ENCODE measurements at places on chromosomes 4 and X. TPM values are rescaled to one million over a fixed set of nuclear protein-coding genes. Genes with fewer than 3 reads are reported as not detected.

The ANKRD17 gene
- polyA plus RNA-seq = 77.7 TPM

The ODAPH gene
- 0.08 TPM for polyA plus RNA-seq

The FGF2 gene
- 8.9 TPM for polyA plus RNA-seq

The PFKFB1 gene
- 0.36 TPM for polyA plus RNA-seq

The PAGE1 gene
- polyA plus RNA-seq = not detected

The WDR13 gene
- polyA plus RNA-seq = 117 TPM

The MID1IP1 gene
- polyA plus RNA-seq = 20.1 TPM

DNA sequence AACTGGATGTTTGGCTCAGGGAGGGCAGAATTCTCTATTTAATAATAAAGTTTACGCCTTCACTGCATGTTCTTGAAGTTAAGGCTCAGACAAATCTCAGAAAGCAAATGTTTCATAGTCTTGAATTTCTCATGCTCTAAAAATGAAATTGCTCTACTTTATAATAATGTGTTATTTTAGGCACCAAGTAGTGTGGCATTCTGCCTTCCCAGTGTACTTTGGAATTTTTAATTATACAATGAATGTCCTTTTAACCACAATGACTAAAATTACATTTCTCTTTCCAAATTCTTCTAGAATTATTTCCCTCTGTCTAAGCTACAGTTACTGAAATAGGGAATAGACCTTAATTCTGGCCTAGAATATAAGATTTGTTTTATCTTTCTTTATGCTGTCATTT lies 97.9 kb upstream of the PDE5A start:
- DNase-seq = no peak

DNA sequence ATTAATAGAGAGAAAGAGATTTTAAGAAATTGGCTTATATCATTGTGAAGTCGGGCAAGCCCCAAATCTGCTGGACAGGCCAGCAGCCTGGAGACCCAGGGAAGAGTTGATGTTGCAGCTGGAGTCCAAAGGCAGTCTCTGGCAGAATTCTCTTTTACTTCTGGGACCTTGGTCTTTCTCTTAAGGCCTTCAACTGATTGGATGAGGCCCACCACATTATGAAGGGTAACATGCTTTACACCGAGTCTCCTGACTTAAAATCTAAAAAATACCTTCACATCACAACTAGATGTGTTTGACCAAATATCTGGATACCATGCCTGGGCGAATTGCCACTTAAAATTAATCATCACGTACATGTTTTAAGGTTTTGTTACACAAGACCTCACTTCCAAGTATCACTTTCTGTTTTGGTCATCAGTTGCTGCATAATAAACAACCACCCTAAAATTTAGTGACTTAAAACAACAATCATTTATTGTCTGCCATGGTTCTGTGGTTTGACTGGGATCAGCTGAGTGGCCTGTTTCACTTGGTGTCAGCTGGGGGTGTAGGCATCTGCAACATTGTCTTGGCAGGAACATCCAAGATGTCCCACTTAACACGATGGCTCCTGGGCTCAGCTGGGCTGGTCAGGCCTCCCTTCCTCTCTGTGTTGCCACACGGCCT lies 3.4 kb downstream of the CD38 start:
- DNase-seq = no peak

DNA sequence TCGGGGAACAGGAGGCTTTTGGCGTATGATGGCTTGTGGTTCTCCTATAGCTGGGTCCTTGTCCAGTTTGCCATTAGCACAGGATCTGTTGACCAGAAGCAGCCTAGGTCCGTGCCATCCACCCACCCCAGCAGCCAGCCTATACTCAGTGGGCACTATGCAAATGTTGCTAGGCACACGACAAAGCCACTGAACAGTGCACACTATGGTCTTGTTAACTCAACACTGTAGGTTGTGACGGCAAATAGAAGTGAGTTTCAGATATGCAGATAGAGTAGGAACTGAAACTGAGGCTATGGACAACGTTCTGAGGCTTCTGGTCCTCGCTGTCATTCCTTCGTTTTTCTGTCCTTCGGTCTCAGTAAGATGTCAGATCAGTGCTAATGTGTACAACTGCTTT lies 541.3 kb upstream of the TENM3 start:
- DNase-seq = no peak

- no peak for DNase-seq
These were observed 220.2 kb upstream of the PRPS2 start for GRCh38 chrX:12570859-12571501.

DNA sequence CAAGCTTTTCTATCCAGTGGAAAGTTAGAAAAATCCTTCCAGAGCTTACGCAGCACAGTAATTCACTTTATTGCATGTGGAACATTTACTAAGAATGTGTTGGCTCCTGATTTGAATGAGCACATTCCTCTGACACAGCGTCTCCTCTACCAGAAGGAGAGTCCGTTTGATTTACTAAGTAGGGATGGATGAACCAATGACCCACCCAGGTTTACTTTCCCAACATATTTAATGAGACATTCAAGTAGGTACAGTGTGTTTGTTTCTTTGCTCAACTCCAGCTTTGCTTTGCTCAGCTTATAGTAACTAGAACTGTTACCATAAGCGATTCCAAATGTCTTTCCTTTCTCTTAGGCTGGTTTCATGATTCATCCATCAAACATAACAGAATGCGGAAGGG lies 161.7 kb downstream of the SMARCA1 start:
- DNase-seq = no peak

DNA sequence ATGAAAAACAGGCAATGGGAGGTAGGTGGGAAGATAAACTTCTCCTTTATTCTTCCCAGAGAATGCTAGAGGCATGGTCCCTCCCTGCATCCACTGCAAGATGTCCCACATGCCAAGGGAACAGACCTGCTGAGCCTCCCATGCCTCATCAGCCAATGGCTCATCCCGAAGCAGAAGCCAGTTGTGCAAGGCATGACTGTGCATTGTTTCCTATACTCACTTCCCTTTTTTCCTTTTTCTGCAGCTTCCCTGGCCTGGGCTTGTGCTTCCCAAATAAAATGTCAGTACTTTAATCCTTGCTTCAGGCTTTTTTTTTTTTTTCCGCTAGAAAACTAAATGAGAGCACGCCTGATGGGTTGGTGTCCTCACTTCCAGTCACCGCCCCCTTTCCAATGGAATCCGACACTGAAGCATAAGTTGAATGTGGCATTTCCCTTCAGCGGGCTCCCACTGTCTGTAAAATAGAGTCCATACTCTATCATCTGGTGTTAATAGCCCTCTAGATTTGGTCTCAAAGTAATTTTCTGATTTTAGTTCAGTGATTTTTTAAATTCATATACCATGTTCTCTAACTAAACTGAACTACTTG lies 239.0 kb upstream of the JADE1 start:
- no peak for DNase-seq

GRCh38 chr4:89312066-89312465 lies 4.5 kb upstream of the GPRIN3 start:
- DNase-seq = no peak

GRCh38 chr4:172813359-172813923 lies 355.2 kb upstream of the GALNT7 start:
- no peak for DNase-seq

GRCh38 chr4:31043382-31044062 lies 323.4 kb downstream of the PCDH7 start:
- no peak for DNase-seq

GRCh38 chr4:69727426-69727825 lies 33.0 kb downstream of the SULT1B1 start:
- no peak for DNase-seq

- DNase-seq = peak; percentile 65
These were observed 89.6 kb upstream of the MAD2L1 start for GRCh38 chr4:120156120-120156718.

- no peak for DNase-seq
These were observed 59.6 kb downstream of the NFKB1 start for GRCh38 chr4:102560571-102561341.

- DNase-seq = peak; percentile 74
These were observed at the start of gene ZNF630 for GRCh38 chrX:48071064-48071985. ZNF630 (minus strand) TSS chrX:48071640; CDS start chrX:48066886, 4,754 bp downstream.

DNA sequence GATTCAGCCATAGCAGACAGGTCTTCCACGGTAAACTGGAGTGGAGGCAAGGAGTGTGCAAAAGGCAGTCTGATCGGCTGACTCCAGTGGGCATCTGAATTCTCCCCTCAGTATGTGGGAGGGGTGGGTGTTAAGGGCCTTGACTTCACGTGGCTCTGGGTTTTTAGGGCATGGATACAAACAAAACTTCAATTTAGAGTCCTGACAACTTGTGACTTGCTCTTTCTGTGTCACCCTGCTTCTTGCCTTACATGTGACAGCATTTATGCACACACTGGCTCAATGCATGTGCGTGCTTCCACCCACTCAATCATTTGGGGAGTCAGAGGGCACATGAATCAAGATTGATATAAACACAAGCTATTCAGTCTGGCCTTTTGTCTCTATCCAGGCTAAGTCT lies 17.5 kb downstream of the PLP1 start:
- DNase-seq = no peak

DNA sequence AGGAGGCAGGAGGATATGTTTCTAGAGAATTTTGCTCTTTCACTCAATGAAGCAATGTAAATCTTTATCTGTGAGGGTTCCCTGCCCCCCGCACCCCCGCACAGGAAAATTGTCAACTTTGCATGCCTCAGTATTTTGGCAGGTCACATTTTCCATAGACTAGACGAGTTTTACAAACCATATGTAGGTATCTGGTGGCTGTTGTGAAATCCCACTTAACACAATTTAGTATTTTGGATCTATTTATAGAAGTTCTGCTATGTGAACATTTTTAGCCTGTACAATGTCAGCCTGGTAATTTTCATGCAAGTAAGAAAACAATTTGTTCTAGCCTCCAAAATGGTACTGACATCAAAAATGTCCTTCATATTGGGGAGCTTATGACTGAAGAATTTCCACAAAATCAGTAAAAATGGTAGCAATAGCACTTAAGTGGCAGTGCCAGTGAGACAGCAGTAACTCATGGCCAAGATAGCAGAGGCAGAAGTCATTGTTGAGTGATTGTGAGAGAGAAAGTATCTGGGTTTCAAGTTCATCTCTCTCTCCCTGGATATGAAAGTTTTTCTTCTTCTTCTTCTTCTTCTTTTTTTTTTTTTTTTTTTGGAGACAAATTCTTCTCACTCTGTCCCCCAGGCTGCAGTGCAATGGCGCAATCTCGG lies 12.4 kb upstream of the FRYL start:
- no peak for DNase-seq

- no peak for DNase-seq
These were observed 130.4 kb downstream of the IDS start for GRCh38 chrX:149374751-149375150.

GRCh38 chr4:59987289-59987688 lies 1212.8 kb upstream of the ADGRL3 start:
- no peak for DNase-seq

DNA sequence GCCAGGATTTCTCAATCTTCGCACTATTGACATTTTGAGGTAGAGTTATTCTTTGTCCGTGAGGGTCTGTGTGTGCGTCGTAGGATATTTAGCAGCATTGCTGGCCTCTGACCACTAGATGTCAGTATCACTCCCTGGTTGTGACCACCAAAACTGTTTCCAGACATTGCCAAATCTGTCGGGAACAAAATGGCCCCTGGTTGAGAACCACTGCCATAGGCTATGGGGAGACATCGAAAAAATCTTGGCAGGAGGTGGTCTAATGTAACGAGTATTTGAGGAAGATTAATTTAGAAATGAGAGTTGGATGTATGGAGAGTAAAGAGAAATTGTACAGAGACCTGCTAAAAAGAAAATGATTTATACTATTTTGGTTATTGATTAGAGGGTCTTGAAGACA lies 108.4 kb downstream of the DOCK11 start:
- peak; percentile 48 for DNase-seq

- DNase-seq = no peak
These were observed 56.8 kb downstream of the RCHY1 start for GRCh38 chr4:75457365-75457764.

DNA sequence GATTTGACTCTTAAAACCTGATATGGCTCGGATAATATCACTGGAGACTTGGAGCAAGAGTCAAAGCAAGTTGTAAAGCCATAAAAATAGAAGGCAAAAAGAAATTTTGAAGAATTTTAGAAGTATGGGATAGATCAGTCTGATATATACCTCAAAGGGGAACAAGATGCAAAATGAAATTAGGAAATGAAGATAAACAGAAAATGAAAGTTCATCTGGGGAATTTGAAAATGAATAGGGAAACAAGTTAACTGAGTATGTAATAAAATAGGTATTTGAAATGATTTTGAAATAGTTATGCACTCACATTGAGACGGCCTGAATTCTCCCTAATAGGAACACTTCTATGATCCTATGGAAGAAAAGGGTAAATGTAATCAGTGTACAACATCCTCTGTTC lies 5.7 kb downstream of the CYP2U1 start:
- no peak for DNase-seq

DNA sequence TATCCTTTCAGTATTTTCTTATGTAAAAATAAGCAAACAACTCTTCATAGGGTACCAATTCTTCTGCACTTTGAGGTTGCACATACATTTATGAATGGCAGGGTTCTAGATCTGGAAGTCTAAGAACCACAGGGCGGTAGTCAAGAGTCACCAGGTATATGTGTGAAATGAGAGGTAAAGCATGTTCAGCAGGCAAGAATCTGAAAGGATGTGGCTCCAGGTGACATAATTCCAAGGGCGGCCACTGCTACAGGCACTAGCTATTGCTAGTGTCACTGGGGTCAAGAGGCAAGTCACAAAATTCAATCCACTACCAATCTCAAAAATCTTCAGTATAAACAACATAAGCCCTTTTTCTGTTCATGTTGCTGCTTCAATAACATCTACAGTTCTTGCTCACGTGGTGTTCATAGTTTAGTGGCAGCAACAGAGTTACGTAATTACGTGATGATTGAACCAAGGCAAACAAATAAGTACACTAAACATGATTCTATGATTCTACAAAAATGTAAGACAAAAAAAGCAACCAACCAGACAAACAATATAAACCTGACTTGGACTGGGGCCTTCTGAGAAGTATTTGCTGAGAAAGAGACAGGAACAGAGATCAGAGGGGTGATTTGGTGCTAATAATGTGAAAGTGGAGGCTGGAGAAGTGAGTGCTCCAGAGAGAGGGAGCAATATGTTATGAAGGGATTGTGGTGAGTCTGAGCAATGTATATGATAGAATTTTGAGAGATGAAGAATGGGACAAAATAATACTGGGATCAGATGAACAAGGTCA lies 101.7 kb downstream of the NAA11 start:
- no peak for DNase-seq

DNA sequence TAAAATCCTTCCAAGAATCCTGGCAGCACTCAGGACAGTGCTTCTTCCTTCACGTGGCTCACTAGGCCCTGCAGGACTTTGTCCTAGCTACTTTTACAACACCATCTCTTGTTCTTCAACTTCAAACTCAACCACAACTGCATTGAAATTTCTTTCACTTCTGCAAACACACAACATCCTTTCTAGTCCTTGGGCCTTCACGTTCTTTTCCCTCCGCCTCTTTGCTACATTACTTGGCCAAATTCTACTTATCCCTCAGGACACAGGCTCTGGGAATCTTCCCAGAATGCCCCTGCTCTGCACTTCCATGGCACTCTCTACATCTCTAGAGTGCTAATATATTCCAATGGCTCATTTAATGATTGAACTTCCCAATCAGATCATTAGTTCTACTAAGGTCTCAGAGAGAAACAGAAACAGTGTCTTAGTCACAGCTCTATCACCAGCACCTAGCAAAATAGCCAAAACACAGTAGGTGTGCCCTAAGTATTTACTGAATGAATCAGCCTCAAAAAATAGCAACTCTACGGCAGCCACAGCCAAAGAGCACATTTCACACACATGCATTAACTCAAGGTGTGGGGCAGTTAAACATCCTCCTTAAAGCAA lies 73.3 kb downstream of the MANBA start:
- no peak for DNase-seq

All from right lung (tissue), 10 donors.